ENCODE measurements at places on chromosomes 2 and 18.

DNA sequence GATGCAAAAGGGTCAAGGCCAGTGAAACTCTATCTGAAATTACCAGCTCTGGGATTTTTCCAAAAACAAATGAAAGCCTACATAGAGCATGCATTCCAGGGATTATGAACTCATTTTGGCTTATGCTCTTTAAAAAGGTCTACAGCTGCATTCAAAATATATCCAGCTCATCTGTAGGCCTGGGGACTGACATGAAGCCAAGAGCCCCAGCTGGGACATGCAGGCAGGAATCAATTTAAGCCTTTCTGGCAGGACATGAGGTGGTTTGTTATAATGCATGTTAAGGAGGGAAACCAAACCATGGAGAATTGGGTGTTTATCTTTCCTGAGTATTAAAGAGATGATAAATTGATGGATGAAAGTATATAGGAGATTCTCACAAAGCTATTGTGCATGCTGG, 164.5 kb downstream of the RBM43 start:
- DNase-seq = no peak

GRCh38 chr2:213238753-213239495, 45.3 kb upstream of the SPAG16 start:
- DNase-seq = no peak

DNA sequence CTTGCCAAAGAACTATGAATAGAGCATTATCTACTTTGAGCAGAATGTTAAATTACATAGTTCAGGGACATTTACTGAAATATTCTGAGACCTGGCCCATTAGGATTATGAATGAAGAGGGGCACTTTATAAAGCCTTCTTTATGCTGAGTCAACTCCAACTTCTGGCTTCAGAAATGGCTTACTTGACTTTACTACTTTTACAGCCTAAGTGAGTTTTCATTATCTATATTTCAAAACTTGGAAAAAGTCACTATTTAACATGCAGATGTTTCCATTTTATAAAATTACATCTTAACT, 37.7 kb downstream of the SESTD1 start:
- DNase-seq = no peak

DNA sequence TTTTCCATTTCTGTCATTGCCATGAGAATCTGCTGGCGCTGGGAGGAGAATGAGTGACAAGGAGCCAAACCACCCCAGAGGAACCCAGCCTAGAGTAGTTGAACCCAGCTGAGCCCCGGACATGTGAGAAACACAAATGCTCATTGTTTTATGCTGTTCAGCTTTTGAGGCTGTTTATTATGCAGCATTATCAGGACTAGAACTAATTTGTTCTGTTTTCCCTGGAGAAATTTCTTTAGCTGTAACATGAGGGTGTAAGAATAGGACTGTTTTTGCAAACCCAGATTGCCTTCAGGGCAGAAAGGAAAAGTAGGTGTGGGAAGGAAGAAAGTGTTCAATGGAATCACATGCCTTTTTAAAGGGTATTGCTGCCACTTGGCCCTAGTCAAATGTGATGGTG, 28.5 kb upstream of the DOCK10 start:
- no peak for DNase-seq

- no peak for DNase-seq
Measured at GRCh38 chr2:222362336-222362735, 62.0 kb upstream of the SGPP2 start.

DNA sequence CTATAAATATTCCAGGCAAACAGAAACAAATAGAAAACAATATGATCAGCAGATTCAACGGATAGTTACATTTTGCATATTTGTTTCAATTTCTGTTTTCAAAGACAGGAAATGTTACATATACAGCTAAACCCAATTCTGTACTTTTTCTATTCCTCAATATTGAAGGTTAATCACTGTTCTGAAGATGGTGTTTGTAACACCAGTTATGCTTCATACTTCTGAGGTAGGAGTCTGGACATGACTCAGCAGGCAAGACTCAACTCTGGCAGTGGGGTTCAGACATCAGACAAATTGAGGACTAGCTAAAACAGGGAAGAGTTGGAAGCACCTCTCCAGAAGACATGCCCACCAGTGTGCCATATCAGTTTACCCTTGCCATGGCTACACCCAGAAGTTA, 16.6 kb downstream of the SERPINB13 start:
- no peak for DNase-seq

DNA sequence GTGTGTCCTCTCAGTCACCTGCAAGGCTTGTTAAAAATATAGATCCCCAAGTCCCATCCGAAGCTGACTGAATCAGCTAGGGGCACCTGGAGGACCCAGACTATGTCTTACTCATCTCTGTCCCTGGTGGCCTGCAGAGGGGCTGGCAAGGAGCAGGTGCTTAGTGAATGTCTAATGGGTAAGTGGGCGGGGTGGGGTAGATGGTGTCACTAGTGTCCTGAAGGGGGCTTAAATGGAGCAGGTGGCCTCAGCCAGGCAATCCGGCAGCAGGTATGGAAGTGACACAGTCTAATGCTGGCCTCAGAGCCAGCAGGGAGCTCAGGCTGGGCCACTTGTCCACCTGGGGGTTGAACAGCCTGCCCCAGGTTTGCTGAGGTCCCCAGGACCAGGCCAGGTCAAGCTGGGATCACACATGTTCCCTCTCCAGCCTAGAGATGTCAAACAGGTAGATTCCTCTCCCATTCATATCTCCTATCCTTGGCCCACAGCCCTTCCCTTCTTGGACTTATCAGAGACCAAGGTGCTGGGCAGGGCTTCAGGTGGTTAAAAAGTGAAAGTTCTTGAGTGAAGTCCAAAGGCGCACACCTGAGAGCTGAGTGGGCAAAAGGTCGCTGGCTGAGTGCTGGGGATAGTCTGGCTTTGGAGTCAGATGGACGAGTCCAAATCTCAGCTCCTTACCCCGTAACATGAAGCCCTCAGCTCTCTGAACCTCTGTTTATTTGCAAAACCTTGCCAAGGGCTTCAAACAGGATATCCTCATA, 1.7 kb downstream of the STEAP3 start:
- no peak for DNase-seq

DNA sequence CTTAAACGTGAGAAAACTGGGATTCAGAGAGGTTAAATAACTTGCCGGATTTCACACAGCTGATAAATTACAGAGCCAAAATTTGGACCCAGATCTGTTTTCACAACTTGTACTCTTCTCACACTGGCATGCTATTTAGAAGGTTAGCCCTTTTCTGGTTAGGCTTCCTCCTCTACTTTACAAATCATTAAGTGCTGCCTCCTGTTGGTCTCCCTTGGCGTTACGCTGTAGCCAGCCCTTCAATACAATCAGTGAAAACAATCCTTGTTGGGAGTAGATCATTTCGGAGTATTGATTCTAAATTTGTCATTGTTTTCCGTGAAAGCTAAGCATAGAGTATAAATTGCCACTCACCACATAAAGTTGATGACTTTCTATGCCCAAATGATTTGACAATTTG, 153.5 kb downstream of the ARHGAP15 start:
- no peak for DNase-seq

All from GDM1 (cell line).